ENCODE measurements at places on chromosomes 5 and 9.

DNA sequence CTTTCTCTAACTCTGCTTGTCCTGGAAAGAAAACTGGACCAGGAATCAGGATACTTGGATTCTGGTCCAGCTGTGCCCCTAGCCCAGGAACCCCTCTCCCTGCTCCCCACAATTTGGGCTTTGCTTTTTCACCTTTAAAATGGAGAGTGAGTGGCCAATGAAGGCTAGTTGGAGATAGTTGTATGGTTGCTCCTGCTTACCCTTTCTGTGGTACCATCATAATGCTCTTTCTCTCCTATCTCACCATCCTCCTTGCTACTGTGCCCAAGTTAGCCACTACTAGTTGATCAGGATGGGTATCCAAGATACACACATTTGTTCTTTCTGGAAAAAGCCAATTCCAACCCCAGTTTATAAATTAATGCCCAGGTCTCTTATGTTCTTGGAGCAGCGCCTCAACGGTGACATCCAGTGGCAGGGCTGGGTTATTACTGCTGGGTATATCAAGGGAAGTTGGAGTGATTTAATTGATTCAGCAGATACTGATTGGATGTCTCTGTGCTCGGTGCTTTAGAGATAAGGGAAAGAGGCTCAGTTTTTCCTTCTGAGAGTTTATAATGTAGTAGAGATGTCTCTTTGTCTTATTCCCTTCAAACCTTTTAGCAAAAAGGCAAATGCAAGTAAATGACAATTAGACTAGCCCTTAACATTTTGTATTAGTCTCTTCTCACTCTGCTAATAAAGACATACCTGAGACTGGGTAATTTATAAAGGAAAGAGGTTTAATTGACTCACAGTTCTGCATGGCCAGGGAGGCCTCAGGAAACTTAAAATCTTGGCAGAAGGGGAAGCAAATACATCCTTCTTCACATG is 38.5 kb downstream of the FAXDC2 start:
- DNase-seq: peak; percentile 4

DNA sequence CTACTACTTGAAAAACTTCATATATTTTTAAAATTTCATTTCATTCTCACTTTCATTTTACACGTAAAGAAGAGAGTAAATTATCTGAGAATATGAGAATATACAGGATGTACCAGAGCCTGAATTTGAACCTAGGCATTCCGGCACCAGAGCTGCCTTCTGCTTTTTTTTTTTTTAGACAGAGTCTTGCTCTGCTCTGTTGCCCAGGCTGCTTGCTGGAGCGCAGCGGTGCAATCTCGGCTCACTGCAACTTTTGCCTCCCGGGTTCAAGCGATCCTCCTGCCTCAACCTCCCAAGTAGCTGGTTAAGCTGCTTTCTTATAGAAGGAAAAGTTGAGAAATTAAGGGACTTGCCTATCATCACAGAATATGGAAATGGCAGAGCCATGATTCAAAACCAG is 540.1 kb downstream of the EBF1 start:
- DNase-seq: no peak

- no peak for DNase-seq
These were observed 216.8 kb upstream of the RPS23 start for GRCh38 chr5:82494942-82495341.

DNA sequence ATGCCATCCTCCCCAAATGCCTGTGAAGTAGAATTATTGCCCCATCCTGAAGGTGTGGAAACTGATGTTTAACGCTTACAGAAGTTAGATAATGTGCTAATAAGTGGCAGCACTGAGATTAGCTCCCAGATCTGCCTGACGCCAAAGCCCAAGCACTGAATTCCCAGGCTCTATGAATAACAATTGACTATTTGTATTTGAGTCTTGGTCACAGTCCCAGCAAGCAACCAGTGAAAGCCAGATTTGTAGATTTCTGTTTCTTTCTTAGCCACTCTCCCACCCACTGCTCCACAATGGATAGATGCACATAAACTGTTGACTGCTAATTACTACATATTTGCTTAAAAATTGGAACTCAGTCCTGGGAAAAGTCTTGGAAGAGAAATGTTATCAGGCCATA is 34.4 kb downstream of the FAM240B start:
- DNase-seq: peak; percentile 71

- DNase-seq: no peak
These were observed 3.7 kb downstream of the CD180 start for GRCh38 chr5:67192719-67193438.

GRCh38 chr5:148968311-148968710 is 94.6 kb downstream of the SH3TC2 start:
- no peak for DNase-seq

DNA sequence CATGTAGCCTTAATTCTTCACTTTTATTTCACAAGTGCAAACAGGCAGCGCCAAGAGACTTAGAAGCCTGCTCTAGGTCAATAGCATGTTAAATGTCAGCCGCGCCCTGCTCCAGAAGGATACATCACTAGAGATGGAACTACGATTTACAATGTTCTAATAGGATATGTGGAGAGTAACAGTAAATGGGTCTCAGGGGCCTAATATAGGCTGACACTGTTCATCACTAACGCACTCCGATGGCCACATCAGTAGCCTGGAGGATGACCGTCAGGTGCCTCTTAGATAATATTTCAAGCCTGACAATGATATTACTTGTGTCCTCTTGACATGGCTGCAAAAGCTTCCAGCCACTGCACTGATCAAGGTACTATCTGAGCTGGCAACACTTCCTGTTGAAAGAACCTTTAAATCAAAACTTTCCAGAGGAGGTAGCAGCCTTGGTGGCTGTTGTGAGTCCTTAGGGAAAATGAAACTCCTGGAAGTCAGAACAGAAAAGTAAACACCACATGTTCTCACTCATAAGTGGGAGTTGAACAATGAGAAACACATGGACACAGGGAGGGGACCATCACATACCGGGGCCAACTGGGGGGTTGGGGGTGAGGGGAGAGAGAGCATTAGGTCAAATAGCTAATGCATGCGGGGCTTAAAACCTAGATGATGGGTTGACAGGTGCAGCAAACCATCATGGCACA is 35.0 kb downstream of the PTTG1 start:
- no peak for DNase-seq

DNA sequence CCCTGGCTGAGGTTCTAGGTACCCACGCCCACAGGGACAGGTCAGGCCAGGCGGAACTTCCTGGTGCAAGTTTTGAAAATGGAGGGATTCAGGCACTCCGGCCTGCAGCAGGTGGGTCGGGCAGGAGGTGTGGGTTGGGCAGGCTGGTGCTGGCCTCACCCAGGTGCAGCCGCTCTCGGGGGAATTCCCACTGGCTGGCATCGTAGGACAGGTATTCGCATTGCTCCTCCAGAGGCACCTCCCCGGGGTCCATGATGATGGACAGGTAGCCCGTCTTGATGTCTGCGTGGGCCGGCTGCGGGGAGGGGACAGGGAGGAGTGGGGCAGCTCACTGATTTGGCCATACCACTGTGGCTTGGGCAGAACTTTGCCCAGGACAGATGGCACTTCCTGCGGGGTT is 28.7 kb upstream of the SCGB3A1 start:
- no peak for DNase-seq
